Activated T-helper 1 cell treated with anti-CD3 and anti-CD28 coated beads, Interleukin-2, amount 50 U/mL, for 16 hours (primary cell): ENCODE measurements at places on chromosomes 2 and 18.

DNA sequence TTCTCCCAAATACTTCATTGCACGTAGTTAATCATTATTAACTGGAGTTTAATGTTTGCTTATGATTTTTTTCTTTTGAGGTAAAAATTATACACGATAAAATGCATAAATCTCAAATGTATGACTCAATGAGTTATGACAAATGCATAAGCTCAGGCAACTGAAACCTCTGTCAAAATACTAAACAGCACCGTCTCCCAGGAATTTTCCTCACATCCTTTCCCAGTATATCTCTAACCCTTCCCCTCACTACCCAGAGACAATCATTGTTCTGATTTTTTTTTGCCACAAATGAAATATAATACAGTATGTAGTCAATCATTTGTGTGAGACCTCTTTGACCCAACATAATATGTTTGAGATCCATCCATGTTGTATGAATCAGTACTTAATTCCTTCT lies 606.5 kb downstream of the CPS1 start:
- DNase-seq = no peak

GRCh38 chr18:52200921-52201663 lies 138.9 kb upstream of the DCC start:
- no peak for DNase-seq

- peak; percentile 32 for DNase-seq
These were observed 73.8 kb downstream of the HDAC4 start for GRCh38 chr2:239326831-239327535.

DNA sequence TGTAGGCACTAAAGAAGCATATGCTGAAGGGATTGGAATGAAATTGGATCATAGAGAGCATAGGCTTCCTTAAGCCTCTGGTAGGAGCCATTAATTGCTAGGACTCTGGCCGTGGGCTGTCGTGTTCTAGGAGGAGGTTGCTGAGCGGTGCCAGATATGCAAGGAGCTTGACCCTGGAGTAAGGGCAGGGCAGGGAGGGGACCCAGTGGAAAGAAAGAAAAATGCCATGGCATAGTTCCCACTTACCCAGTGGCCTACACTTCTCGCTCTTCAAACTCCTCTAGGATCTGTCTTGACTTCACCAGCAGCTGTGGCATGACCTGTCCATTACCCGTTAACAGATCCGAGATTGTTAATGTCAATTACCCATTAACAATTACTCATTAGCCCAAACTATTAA lies 53.1 kb downstream of the NEURL3 start:
- no peak for DNase-seq

DNA sequence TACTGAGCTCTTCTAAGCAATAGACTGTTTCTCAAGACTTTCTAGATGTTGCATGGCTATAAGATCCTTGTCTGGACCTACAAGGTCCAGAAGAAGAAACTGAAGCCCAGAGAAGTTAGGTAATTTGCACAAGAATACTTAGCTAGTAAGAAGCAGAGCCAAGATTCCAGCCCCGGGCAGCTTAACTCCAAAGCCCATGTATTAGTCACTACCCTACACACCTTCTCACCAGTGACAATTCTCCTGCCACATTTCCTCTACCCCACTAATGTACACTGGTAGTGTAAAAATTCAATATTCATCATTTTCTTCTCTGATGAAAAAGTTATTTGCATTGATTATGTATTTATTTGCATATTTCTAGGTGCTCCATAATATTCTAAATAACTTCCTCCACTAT lies 95.5 kb upstream of the CREB1 start:
- DNase-seq = no peak

- DNase-seq = no peak
These were observed 541.7 kb upstream of the MEX3C start for GRCh38 chr18:51739044-51739666.

DNA sequence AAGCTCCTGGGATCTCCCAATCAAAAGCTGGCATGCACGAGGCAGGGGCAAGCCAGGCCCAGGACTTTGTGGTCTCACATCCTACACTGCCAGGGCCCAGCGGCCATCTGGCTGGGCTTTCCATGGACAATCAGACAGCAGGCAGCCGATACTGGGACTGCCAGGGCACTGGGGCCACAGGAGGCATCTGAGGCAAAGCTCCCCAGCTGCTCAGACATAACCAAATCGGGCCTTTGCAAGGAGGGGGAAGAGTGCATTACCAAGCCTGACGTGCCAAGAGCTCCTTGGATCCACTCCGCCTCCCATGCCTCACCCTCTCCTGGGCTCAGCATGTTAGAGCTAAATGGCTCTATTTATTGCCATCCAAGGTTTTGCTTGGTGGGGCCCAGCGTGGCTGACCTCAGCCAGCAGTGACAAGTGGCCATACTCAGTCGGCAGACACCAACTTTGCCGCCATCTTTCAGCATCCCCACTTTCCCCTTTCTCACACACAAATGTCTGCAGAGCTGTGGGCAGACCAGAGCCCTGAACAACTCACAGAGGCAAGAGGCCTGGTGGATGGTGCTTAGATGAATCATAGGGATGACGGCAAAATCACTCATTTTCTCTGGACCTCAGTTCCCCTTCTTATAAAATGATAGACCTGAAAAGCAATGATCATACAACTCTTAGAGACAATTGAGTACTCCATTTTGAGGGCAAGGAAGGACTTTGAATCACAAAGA lies 200.8 kb downstream of the TTC32 start:
- no peak for DNase-seq

- DNase-seq = no peak
These were observed 214.0 kb upstream of the KCNJ3 start for GRCh38 chr2:154484338-154485099.
